ENCODE measurements at places on chromosomes 16 and 17. TPM values are rescaled to one million over a fixed set of nuclear protein-coding genes. Genes with fewer than 3 reads are reported as not detected.

- DNase-seq = no peak
Measured at GRCh38 chr16:74716355-74716754, 15.7 kb upstream of the MLKL start.

DNA sequence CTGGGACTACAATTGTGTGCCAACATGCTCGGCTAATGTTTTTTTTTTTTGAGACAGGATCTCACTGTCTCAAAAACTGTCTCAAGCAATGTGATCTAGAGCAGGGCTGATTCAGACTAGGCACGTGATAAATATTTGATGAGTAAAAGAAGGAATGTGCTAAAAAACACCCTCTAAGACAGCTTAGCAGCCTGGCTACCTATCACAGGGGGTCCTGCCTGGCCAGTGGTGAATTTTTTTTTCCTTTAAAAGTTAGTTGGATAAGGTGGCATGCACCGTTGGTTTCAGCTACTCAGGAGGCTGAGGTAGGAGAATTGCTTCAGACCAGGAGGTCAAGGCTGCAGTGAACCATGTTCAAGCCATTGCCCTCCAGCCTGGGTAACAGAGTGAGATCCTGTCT is 14.8 kb upstream of the GPATCH8 start:
- DNase-seq = no peak

- no peak for DNase-seq
Measured at GRCh38 chr16:78485188-78485916, 385.9 kb downstream of the WWOX start.

Gene TMIGD1
- not detected for total RNA-seq

GRCh38 chr17:65099941-65100315 is 37.2 kb upstream of the RGS9 start:
- DNase-seq = no peak

Gene INCA1
- total RNA-seq = 0.13 TPM

DNA sequence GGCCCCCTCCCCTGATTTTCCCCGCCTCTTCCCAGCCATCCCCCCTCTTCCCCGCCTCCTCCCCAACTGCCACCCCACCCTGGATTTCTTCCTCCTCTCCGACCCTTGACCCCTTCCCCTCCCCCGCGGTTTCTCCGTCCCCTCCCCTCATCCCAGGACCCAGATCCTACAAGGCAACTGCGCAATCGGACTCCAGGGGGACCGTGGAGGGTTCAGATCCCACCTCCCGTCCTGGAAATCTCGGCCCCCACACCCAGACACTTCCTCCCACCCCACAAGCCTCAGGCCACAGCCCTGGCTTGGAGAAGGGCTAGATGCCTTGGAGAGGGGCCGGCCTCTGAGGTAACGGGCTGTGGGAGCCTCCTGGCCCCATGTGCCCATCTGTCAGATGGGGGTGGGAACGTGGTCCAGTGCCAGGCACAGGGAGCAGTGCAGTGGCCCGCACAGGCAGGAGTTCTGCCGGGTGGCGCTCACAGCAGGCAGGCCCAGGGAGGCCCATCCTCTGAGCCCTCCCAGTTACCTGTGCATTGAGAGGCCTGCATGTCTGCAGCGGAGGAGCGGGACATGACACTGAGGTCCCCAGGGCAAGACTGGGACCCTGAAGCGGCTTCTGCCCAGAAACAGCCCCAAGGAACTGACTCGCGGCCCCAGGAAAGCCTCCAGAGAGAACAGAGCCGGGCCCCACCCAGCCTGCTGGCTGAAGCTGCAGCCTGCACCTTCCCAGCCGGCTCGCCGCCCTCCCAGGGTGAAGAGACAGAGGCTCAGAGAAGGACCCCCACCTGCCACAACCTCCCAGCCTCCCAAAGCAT is 16.7 kb downstream of the ZNF423 start:
- no peak for DNase-seq

- no peak for DNase-seq
Measured at GRCh38 chr17:70352834-70353233, 183.5 kb downstream of the KCNJ2 start.

- no peak for DNase-seq
Measured at GRCh38 chr17:16304830-16305229, 48.4 kb downstream of the CENPV start.

Gene FBXO39
- total RNA-seq = 1.4 TPM

- DNase-seq = no peak
Measured at GRCh38 chr17:34203018-34203638, 52.0 kb upstream of the CCL2 start.

- DNase-seq = peak; percentile 8
Measured at GRCh38 chr16:63461248-63461841, 1425.1 kb upstream of the CDH8 start.

GRCh38 chr17:40151414-40151963 is 11.2 kb downstream of the CASC3 start:
- no peak for DNase-seq

Gene GFAP
- 0.35 TPM for total RNA-seq

Gene ZCCHC14
- 6.4 TPM for total RNA-seq

DNA sequence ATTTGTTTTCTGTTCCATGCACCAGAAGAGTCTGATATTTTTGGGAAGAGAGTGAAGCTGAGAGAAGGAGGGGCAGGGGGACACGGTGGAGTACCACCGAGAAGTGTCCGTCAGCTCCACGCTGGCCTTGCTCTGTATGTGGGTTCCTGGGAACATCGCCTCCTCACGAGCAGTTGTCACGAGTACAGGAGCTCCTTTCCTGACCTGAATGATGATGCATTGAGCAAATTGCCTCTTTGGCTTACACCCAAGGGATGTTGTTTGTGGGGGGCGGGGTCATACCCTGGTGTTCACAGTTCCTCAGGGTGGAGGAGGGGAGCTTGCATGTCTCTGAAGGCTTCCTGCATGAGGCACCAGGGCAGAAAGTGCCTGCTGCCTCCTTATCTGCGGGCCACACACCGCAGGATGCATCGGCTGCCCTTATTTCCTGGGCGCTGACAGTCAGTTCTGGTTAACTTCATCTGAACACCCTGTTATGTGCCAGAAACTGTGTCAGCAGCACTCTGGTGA is 36.2 kb downstream of the RGS9 start:
- DNase-seq = no peak

DNA sequence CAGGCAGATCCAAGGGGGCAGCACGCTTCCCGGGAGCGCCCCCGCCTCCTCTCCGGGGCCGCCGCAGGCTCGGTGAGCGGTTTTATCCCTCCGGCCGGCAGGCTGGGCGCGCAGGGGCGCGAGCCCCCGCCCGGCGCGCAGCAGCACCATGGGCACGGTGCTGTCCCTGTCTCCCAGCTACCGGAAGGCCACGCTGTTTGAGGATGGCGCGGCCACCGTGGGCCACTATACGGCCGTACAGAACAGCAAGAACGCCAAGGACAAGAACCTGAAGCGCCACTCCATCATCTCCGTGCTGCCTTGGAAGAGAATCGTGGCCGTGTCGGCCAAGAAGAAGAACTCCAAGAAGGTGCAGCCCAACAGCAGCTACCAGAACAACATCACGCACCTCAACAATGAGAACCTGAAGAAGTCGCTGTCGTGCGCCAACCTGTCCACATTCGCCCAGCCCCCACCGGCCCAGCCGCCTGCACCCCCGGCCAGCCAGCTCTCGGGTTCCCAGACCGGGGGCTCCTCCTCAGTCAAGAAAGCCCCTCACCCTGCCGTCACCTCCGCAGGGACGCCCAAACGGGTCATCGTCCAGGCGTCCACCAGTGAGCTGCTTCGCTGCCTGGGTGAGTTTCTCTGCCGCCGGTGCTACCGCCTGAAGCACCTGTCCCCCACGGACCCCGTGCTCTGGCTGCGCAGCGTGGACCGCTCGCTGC is 832 bp downstream of the CDK5R1 start:
- DNase-seq = no peak

DNA sequence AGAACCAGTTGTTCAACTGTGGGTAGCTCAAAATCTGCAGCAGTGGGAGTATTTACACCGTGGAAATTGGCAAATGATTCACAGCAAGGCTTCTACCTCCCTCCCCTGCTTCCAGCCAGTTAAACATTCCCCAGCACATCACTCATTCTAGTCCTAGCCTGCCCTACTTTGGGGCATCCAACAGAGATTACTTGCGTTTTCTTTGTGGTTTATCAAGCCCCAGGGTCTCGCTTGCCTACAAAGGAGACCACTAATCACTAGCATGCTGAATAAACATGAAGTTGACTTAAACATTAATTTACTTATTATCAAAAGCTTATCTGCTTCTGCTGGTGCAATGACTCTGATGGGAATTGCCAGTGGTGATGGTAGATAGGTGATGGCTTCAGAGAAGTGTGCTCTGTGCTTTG is 94.5 kb downstream of the MARF1 start:
- DNase-seq = no peak

Gene VMO1
- 0.32 TPM for total RNA-seq

Gene CCL7
- 0.11 TPM for total RNA-seq

GRCh38 chr17:48444516-48445247 is 14.7 kb upstream of the SKAP1 start:
- DNase-seq = no peak

DNA sequence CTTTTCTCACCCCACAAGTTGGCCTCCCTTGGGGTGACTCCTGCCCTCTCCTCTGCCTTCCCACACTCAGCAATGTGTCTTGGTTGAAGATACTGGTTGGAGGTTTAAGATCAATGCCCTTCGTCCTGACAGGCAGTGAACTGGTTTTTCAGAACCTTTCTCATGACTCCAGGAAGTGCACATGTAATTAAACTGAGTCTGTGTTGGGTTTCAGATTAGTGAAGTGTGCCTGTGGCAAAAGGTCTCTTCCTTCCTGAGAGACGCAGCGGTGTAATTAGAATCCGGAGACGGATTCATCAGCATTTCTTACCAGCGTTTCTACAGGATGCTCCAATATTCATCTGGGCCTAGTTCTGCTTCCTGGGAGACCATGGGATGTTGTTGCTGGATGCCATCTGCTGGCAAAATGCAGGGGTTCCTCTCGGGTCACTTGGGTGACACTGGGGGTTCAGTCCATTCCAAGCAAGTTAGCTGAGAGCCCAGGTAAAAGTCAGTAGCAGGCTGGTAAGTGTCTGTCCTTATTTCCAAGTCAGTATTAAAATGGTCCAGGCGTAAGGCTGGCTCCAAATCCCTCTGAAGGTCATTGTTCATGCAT is 233.3 kb downstream of the XYLT1 start:
- DNase-seq = no peak

Gene KRT20
- total RNA-seq = not detected
